Left ventricle myocardium inferior (tissue), 1 donor: ENCODE measurements at places on chromosomes 12 and 14. TPM values are rescaled to one million over a fixed set of nuclear protein-coding genes. Genes with fewer than 3 reads are reported as not detected.

The KCNC2 gene
- not detected for total RNA-seq

The CCDC38 gene
- total RNA-seq = 0.22 TPM

The GARIN6 gene
- total RNA-seq = not detected

DNA sequence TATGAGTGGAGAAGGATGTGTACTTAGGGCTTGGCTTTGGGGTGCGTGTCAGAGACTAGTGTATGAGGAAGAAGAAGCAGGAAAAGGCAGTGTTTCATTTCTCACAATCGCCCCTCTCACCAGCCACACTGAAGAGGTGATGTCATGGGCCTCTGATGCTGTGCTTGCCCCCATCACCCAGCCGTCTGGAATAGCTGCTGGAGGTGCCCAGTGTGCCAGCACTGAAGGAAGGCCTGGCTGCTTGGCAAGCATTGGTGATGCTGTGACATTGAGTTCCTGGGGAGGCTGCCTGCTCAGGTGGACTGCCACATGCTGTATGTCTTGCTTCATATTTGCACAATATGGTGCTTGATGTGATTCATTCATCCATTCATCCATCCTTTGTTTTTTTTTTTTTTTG, 56.2 kb downstream of the CRADD start:
- peak; percentile 29 for DNase-seq

GRCh38 chr12:40103043-40103442, 2.8 kb downstream of the SLC2A13 start:
- DNase-seq = no peak
